ENCODE measurements at places on chromosomes 5 and 9.
A peak's percentile ranks its signal among the peaks of the same experiment; 100 is the strongest.

GRCh38 chr9:90836411-90837080 lies 34.9 kb downstream of the SYK start:
- no peak for DNase-seq

GRCh38 chr9:109926421-109926869 lies 146.4 kb downstream of the PALM2AKAP2 start:
- DNase-seq: no peak

DNA sequence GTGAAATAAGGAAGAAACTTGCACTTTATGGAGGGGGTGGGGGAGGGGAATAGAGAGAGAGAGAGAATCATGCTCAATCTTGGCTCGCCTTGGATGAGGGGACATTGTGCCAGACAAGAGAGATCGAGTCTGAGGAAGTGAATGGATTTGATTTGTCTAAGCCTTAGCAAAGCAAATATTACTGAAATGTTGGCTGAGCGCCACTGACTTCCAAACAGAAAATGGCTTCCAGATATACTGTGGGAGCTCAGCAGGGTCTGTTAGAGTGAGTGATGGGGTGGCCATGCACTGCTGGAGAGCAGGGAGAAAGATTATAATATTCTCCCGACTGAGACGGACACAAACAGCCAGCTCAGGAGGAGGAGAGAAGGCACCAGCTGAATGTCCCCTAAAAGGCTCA lies 34.5 kb downstream of the BRINP1 start:
- DNase-seq: peak; percentile 64

GRCh38 chr9:79233542-79233941 lies 338.2 kb upstream of the TLE4 start:
- no peak for DNase-seq

- no peak for DNase-seq
Observed at GRCh38 chr5:174064171-174064570, 18.7 kb downstream of the NSG2 start.

GRCh38 chr9:7452378-7452777 lies 347.2 kb downstream of the DMAC1 start:
- DNase-seq: no peak

DNA sequence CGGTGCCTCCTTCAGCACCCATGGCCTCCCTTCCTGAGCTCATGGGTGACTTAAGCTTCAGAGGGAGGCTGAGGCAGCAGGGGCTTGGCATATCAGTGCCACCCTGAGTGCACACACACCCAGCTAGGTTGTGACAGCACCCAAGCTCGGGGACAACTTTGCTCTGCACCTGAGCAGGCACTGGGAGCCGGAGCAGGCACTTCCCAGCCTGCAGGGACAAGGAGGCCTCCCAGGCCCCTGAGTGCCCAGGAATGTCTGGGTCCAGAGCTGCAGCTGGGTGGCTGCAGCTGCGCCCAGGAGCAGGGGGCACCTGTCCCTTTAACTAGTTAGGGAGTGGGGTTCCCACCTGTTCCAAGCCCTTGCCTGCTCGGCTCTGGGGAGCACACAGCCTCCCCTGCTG lies 48.7 kb upstream of the CDH12 start:
- DNase-seq: no peak

DNA sequence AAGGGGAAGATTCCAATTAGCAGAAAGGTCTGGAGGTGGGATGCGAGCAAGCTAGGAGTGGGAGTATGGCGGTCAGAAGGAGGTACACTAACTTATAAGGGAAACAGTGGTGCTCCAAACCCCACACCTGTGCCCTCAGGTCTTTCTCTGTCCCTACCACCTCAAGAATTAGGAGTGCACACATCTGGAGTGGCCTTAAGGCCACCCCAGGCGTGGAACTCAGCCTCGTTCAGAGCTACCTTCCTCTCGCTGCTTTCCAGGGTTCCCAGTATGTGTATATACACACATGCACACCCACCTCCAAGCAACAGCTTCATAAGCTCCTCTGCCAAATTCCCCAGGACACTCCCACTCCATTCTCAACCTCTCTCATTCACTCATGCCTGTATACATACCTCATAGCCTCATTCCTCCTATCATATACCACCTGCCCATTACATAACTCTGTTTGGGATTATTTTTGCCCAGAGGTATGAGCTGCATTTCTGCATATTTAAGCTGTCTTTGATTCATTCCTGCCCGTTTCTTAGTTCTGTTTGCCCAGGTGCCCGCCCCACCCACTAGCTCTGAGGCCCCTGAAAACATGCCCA lies 118.7 kb downstream of the PSD2 start:
- no peak for DNase-seq
